ENCODE measurements at places on chromosomes 5 and 9.

GRCh38 chr9:106889061-106889590 lies 26.2 kb downstream of the ZNF462 start:
- DNase-seq: no peak

GRCh38 chr9:70486127-70486526 lies 71.7 kb upstream of the KLF9 start:
- DNase-seq: no peak

GRCh38 chr9:121369595-121370265 lies at the start of gene STOM:
Gene STOM (minus strand): TSS chr9:121370250. CDS start chr9:121370187, 63 bp downstream.
- peak; percentile 48 for DNase-seq

GRCh38 chr9:121133104-121133816 lies 58.5 kb downstream of the CNTRL start:
- peak; percentile 71 for DNase-seq

- no peak for DNase-seq
Observed at GRCh38 chr9:130024597-130024994, 18.4 kb downstream of the FNBP1 start.

GRCh38 chr5:103758996-103759395 lies 196.4 kb upstream of the NUDT12 start:
- no peak for DNase-seq

DNA sequence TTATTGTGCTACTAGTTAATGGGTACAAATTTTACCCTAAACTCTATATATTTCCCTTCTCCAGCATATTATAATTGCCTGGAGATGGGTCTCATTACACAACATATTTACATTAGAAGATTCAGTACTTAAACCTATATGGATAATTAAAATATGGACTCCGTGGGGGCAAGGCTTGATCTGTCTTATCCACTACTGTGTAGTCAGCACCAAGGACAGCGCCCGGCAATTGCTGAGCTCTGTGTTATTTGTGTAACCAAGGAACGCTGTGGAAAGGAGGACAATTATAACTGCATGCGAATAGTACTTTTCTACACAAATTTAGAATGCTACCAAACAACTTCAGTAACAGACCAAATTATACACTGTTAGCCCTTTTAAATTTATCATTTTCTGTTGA lies 77.7 kb downstream of the DNAH5 start:
- DNase-seq: no peak

GRCh38 chr5:135559354-135559753 lies 19.4 kb downstream of the CXCL14 start:
- no peak for DNase-seq

- DNase-seq: no peak
Observed at GRCh38 chr9:3730511-3730922, 204.7 kb upstream of the RFX3 start.

DNA sequence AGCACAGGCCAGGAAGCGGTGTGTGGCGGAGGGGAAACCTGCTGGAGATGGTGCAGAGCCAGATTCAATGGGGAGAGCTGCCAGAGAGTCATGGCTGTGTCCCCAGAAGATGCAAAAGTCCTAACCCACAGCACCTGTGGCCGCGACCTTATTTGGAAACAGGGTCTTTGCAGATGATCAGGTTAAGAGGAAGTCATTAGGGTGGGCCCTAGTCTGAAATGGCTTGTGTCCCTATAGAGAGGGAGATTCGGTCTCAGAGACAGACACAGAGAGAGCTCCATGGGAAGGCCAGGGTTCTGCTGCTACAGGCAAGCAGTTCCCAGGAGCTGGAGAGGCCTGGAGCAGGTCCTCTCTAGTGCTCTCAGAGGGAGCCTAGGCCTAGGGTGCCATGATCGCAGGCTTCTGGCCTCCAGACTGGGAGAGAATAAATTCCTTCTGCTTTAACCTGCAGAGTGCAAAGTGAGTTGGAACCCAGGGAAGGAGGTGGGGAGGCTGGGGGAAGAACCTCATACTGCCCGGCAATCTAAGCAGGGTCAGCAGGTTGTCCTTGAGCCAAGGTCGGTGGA lies 1.9 kb upstream of the LPCAT1 start:
- DNase-seq: no peak

DNA sequence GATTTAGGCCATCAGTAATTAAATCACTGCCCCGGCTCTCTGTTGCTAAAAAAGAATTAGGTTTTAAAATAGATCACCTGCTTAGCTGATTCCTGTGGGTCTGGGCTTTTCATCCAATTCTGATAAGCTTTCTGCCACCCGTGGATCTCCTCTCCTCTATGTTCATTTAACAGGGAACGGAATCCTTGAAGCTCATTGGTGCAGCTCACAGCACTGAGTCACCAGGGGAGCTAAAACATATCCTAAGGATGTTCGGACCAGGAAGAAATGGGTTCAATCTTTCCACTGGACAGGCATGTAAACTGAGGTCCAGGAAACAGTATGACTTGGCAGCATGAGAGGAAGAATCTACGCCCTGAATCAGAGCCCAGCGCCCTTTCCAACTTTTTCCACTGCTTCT lies 267.1 kb upstream of the GRIA1 start:
- no peak for DNase-seq

GRCh38 chr5:91797576-91797975 lies 414.5 kb upstream of the ARRDC3 start:
- no peak for DNase-seq

- DNase-seq: no peak
Observed at GRCh38 chr5:75012748-75013147, 39.6 kb downstream of the GCNT4 start.
